Activated CD8-positive, alpha-beta memory T cell treated with anti-CD3 and anti-CD28 coated beads for 1 hour (primary cell): ENCODE measurements at places on chromosomes 13 and 19.

- no peak for DNase-seq
Measured at GRCh38 chr13:34863360-34864135, 78.5 kb upstream of the NBEA start.

DNA sequence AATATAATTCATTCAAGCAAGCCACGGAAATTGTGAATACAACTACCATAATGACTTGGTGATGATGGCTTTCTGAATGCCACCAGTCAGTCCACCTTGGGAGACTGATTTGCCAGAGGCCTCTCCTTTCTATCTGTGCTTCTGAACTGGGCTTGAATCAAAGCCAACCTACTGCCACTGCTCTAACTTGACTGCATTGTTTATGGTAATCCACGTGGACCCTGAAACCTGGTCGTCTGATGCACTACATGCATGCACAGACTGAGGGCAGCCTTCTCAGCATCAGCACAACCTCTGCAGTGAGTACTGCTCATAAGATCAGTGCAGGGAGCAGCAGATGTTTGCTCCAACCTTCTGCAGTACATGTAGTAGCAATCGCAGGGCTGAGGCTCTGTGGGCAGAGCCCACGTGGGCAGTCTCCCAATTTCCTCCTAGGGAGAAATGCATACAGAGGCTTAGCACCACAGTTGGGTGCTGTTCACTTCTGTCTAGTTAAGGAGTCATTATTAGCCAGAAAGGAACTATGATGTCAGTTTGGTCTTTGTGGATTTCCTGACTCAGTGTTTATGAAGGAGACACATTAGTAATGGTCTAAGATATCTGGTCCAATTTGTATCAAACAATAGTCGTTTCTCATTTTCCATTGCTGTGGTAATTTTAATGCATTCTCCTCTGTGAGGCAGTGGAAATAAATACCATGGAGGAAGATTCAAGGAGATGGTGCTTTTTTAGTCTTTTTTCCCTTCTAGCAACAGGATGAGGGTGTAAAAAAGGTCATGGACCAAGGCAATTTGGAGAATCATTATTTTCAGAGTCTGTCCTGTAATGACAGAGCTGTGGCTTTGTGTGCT, 82.5 kb downstream of the AKAP11 start:
- no peak for DNase-seq

DNA sequence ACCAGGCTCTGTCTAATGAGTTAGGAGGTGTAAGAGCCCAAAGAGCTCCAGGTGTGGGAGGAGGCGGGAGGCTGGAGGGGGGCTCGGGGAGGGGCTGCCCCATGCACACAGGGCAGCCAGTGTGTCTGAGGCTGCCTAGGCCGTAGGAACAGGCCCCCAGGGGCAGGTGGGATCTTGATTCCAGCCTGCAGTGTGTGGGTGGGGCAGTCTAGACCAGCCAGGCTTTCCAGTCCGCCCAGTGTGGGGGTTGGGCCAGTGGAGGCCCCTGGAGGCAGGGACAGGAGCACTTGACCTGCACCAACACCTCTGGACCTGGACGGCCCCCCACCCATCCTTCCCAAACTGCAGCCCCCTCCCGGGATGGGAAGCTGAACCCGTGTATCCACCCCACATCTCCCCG, 5.4 kb upstream of the CAMSAP3 start:
- no peak for DNase-seq

DNA sequence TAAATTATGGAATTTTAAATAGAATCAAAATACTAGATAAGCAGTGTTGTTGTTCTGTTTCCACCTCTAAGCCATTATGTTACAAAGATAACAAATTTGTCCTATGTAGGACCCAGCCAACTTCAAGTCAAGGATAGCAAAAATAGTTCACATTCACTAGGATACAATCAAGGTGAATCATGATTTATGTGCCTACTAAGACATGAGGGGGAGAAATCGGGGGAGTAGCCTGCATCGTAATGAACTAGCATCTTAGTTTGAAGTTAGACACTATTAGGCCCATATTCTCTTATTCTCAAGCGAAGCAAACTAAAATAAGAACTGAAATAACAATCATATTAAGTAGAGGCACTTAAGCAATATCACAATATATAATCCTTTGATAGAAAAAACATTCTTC, 779.4 kb upstream of the PCDH9 start:
- DNase-seq: no peak

GRCh38 chr13:94666065-94666464, 46.3 kb downstream of the SOX21 start:
- no peak for DNase-seq

GRCh38 chr19:2802826-2803225, 16.8 kb upstream of the ZNF554 start:
- no peak for DNase-seq

DNA sequence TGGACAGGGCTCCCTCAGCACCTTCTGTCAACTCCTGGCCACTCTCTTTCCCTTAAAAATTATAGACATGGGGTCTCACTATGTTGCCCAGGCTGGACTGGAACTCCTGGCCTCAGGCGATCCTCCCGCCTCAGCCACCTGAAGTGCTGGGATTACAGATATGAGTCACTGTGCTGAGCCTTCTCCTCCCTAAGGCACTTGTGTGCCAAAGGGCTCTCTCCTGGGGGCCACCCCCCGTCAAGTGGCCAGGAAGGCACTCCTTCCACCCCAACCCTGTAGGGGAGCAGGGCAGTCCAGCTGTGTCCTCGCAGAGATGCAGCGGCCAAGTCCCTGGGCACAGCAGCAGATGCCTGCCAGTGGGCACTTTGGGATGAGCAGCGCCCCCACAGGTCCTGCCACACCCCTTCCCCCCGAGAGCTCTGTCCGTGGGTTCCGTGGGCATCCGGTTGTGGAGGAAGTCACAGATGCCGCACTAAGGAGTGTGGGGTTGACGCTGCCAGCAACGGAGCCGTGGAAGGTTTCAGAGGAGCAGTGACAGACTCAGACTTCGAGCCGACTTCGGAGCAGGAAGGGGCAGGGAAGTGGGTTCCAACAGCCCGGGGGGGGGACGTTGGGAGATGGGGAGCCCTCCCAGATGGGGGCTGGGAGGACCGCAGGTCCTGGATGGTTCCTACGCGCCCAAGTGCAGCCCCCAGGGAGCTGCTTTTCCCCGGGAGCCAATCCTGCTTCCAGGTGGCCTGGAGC, 3.3 kb upstream of the UQCR11 start:
- DNase-seq: no peak
